Activated CD4-positive, alpha-beta T cell treated with anti-CD3 and anti-CD28 coated beads for 36 hours (primary cell): ENCODE measurements at places on chromosomes 1 and 21.

DNA sequence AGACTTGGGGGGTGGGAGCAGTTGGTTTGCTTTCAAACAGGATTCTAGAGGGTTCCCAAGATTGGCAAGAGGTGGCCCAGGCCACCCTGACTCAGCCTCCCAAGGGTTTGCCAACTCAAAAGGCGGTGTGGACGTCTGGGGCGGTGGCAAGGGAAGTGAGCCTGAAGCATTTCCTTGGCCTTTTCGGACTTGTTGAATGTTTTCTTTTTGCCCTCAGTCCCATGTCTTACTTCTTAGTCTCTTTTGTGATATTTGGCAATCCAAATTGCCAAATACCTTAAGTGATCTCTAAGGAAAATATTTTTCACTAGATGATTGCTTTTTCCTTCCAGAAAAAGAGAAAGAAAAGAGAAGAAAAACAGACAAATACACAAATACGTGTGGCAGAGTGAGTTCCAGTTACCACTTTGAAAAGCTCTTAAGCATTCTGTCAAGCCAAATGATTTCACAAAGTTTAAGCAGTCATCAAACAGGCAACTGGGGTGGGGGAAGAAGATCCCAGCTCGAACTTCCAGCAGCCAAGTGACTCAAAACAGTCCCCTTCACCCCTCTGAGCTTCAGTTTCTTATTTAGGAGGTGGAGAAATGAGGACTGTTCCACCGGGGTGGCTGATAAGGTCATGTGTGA is 374.6 kb upstream of the USP24 start:
- no peak for DNase-seq

DNA sequence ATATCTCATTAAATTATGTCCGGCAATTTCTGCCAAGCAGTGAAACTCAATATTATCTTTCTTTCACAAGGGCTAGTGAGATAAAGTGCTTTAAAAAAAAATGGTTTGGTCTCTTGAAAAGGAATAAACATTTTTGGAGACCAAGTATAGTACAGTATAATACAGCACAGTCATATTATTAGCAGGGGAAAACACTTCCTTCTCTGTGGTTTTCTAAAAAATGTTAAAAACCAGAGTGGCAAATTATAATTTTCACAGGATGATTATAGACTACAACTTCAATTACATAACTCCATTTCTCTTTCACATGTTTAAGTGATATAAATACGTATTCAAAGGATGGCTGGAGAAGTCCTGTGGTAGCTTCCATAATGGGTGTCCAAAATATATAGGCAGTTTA is 170.3 kb upstream of the DMRTA2 start:
- no peak for DNase-seq

DNA sequence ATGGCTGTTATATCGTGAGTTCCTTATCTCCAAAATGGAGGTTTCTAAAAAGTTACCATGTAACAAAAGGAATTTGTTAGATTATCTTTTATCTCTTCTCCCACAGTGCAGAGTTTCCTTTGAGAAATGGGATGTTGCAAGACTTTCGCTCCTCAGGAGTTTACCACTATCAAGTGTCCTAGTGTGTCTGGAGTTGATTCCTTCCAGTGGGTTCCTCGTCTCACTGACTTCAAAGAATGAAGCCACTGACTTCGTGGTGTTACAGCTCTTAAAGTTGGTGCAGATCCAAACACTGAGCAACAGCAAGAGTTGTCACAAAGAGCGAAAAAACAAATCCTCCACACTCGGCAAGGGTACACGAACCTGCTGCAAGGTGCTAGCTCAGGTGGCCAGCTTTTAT is 37.0 kb downstream of the SPAG17 start:
- no peak for DNase-seq

DNA sequence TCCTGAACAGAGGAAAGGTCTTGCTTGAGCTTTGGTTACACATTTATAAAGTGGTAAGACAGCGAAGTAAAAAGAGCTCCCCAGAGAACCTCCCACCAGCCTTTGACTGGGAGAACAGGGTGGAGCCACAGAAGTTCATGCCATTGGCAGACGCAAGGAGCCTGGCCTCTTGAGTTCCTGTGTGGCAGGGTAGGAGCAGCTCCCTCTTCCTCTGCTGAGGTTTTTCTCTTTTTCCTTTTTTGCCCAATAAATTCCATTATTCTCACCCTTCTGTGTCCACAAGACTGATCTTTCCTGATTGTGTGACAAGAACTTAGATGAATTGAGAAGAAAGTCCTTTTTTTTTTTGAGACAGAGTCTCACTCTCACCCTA is 4.3 kb downstream of the THEM4 start:
- peak; percentile 81 for DNase-seq

- no peak for DNase-seq
Observed at GRCh38 chr1:40796939-40797667, 13.5 kb downstream of the KCNQ4 start.

DNA sequence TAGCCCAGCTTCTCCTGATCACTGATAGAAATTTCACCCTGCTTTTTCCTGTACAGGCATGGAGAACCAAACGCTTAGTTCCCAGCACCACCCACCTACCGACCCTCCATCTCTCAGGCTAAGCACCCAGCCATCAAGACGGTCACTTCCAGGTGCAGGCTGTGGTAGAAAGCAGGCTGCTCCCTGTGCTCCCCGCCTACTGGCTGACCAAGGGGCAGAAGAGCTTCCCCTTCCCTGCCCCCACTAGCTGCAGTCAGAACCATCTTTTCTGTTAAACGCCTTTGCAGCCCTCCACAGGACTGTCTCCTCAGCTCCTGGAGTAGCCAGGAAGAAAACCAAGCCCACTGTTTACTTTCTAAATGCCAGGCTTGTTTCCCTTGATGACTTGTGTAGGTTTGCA is 23.0 kb downstream of the SPATA46 start:
- DNase-seq, result no peak

GRCh38 chr1:169739980-169740379 is 6.1 kb upstream of the SELE start:
- no peak for DNase-seq

GRCh38 chr1:41280202-41281032 is 38.3 kb upstream of the SCMH1 start:
- no peak for DNase-seq

- no peak for DNase-seq
Observed at GRCh38 chr1:170360601-170361000, 171.4 kb upstream of the GORAB start.

- no peak for DNase-seq
Observed at GRCh38 chr1:245263529-245264095, 108.8 kb downstream of the KIF26B start.

DNA sequence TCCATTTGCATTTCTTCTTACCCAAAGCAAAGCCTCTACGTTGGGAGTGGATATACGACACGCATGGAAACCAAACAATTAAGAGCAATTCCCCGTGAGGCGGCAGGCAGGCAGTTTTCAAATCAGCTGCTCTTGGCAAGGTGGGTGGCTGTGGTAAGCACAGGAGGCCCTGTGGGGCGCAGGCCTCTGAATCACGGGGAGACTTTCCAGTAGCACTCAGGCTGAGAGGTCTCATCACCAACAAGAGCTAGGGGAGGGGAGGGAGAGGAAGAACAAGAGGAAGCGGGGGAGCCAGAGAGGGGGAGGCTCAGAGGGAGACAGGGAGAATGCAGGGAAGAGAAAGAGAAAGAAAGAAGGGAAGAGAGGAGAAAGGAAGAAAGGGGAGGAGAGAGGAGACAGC is 56.4 kb downstream of the MT1HL1 start:
- DNase-seq, result peak; percentile 16

DNA sequence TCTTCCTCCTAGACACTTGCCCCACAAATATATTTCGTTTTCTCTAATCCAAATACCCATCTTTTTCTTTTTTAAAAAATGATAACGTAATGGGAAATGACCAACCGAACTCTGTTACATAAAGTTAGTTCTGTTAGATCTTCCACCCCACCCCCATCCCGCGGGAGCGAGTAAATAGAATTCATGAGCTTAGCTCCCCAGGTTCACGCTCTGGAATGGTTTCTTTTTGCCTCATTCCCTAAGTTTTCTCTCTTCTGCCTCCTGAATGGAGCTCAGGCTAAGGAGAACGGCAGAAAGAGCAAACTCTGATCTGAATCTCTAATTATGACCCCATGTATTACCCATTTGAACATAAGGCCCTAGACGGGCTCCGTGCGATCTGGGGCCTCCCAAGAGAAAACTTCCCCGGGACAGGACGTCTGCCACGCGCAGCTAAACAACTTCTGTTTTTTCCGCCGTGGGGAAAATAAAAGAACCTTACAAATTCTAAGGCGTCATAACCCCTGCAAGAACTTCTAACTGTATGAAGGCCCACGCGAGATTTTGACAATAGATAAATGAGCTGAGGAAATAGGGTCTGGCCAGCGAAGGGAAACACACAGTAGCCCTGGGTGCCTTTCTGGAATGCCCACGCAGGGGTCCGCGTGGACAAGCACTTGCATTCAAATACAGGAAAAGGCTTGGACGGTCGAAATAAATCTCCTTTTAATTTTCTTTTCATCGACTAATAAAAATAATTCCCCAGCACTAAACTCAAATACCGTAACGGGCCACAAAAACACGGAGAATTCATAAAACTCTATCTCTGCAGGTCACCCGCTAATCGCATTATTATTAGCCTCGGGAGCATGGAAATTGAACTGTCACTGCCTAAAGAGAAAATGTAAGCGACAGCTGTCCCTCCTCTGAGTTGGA is 2.2 kb downstream of the TBX15 start:
- DNase-seq, result no peak

- no peak for DNase-seq
Observed at GRCh38 chr1:19312782-19313635, 883 bp downstream of the SLC66A1 start.

- peak; percentile 83 for DNase-seq
Observed at GRCh38 chr1:27341525-27342252, at the start of gene SYTL1. SYTL1 (plus strand) TSS chr1:27342022; CDS start chr1:27345335, 3,313 bp downstream.

DNA sequence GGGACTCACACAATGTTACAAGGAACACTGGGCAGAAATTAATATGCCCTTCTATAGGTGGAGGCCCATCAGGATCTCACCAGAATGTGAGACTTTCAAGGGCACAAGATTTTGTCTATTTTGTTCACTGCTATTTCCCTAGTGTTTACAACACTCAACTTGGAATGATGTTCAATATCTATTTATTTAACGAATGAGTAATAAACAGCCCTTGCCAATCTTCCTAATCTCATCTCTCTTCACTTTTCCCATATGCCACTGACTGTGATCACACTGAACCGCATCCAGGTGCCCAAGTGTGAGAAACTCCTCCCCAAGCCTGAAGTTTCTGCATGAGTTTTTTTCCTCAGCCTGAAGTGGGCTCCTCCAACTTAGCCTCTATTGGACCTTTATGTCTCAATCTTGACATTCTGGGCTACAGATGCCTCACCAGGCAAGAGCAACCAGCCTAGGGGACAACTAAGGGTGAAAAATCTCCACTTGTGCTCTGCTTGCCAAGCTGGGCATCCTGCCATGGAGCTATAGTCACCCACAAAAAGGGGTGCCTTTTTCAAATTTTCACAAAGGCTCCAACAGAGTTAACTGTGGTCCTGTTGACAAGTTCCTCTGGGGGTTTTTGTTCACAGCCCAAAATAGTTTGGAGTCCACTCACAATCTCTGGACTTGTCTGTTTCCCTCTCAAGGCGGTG is 105.6 kb downstream of the PLPP3 start:
- no peak for DNase-seq

DNA sequence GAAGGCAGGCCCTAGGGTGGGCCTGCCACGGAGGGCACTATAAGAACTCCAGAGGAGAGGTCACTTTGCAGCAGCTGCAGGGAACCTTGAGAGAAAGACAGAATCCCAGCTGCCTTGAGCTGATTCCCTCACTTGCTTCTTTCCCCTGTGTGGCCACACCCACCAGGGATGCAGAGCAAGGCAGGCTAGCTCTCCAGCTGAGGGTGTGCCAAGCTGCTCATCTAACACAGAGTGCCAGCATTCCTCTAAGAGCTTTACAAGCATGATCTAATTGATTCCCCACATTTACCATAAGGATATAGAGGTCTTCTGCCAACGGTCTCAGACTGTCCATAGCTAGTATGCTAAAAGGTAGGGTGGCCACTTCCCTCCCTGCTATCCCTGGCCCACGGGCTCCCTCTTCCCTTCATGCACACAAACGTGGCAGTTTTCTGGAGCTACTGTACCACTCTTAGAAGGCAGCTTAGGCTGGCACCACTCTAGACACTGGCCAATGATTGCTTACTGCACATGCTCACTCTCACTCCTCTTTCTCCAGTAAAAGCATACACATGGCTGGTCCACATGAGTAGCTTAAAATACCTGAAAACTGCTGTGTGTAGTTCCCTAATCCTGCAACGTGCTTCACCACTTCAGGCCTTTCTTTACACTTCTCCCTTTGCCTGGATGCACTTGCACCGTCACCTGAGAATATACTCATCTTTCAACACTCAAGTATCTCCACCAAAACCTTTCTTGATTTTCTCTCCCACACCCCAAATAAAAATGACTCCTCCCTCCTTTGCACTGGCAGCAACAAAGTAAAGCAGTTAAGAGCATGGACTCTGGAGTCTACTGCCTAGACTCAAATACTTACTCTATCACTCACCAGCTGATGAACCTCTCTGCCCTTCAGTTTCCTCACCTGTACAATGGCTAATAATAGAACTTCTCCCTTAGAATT is 57.7 kb downstream of the DMAP1 start:
- no peak for DNase-seq

- DNase-seq, result no peak
Observed at GRCh38 chr1:3056641-3057040, 12.4 kb upstream of the PRDM16 start.

DNA sequence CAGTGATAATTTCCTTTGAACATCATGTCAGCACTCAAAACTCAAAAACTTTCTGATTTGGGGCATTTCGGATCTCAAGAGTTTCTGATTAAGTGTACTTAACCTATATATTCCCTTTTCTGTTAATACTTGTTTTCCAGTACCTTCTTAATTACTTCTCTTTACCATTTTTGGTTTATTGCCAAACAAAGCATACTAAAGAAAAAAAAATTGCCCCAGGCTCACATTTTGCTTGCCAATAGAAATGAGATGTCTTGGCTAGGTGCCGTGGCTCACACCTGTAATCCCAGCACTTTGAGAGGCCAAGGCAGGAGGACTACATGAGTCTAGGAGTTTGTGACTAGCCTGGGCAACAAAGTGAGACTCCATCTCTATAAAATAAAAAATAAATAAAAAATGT is 4.8 kb downstream of the PSMD4 start:
- no peak for DNase-seq

GRCh38 chr1:83064589-83065242 is 934.2 kb downstream of the TTLL7 start:
- DNase-seq, result no peak

DNA sequence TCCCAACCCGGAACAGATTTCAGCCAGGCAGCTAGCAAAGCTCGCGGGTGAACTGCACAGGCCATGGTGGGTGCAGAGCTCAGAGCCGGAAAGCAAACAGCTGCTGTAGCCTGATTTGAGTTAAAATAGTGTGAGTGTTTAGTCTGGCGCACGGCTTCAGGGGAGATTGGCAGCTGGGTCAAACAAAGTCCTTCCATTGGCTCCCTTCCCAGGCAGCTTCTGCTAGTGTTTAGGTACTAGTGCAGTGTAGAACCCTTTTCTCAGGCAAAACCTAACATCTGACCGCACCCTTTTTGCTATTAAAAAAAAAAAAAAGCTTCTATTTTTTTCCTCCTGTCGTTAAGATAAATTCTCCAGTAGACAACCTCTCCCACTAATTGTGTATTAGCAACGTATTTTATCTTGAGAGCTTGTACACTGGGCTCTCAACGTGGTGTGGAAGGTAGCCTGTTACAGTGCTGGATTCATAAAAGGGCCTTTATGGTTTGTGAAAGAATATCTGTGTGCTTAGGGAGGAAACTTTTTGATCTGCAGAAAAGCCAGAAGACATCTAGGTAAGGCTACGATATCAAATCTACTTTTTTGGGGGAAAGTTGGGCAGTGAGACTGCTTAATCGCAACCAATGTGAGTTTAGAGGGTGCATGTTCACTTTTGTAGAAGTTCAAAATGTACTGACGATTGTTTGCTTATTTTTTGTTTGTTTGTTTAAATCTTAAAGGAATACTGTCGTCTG is 689.6 kb downstream of the USP25 start:
- no peak for DNase-seq

- peak; percentile 63 for DNase-seq
Observed at GRCh38 chr1:158095737-158096335, 84.9 kb upstream of the CD1D start.
